Activated naive CD8-positive, alpha-beta T cell treated with anti-CD3 and anti-CD28 coated beads, Interleukin-2, amount 10 ng/mL, durations not matched to agents 7 days and 5 days (primary cell): ENCODE measurements at places on chromosomes 7 and 10. TPM values are rescaled to one million over a fixed set of nuclear protein-coding genes. Genes with fewer than 3 reads are reported as not detected.

ACADSB gene
- 26.2 TPM for total RNA-seq

WEE2 gene
- total RNA-seq: not detected

DNA sequence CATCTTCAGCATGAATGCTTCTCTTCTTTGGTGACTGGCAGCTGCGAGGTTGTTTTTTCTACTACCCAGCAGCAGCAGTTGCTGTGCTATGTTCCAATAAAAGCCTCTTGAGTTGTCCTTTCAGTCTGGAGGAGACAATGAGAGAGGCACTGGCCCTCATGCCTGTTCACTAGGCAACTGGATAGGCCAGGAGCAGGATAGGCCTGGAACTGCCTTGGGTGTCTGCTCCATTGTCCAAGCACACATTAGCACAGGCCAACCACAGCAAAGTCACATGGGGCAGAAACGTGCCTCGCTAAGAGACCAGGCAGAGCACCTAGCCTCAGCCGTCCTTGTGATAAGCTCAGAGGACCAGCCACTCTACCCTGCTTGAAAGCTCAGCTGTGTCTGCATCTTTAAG lies 76.9 kb upstream of the PDCD4 start:
- no peak for DNase-seq

DNA sequence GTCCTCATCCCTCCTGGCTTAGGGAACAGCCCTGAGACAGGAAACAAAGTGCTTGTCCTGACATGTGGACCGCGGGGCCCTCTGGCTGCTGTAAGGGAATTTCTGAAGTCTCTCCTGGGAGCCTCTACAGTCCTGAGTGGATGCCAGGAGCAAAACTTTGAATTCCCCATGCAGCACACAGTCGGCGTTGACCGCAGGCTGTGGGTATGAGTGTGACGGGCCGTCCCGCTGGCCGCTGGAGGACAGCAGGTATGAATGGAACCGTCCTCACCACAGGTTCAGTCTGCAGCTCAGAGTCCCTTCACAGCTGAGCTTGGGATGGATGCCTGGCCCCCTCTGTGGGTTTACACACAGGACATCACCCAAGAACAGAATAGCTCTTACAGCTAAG lies 94.9 kb downstream of the GPR26 start:
- no peak for DNase-seq

GRCh38 chr7:111990643-111991042 lies 215.6 kb downstream of the DOCK4 start:
- DNase-seq: no peak

DNA sequence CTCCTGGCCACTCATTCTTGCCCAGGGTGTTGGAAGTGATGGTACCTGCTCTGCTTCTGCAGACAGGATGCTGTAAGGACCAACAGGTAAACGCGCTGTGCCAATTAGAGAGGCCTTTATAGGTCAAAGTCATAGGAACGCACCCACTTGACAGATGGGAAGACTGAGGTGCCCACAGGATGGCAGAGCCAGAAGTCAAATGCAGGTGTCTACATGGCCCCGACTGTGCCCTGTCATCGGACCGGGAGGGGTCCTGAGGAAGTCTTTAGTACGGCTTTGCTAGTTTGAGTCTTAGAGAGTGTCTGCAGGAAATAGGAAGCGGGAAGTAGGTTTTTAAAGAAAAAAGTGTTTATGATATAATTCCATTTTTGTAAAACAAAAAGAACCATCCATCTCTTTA lies 57.3 kb downstream of the HK1 start:
- no peak for DNase-seq

ACBD7 gene
- 1.5 TPM for total RNA-seq

GRCh38 chr10:104923501-104923900 lies 282.4 kb downstream of the SORCS3 start:
- no peak for DNase-seq

GRCh38 chr7:140533394-140533872 lies 54.1 kb upstream of the MKRN1 start:
- DNase-seq: no peak

PLEKHS1 gene
- total RNA-seq: not detected

FAM237B gene
- total RNA-seq: not detected

TMEM176B gene
- 0.61 TPM for total RNA-seq

- no peak for DNase-seq
Observed at GRCh38 chr7:155462163-155462735, 4.3 kb downstream of the EN2 start.

MRLN gene
- total RNA-seq: not detected

DNA sequence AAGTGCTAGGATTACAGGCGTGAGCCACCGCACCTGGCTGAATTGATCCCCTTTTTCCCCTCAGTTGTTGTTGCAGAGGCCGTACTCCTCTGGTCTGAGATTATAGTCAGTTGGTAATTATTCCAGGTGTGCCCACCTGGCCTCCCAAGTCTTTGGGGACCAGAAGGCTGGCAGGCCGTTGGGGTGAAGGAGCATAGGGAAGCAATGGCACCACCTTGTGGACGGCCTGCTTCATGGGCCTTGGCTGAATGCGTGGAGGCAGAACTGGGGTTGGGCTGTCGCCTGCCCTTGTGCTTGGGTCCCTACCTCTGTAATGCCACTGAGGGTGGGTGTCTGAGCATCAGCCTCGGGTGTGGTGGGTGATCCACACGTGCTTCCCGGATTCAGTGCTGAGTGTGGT lies 125.7 kb downstream of the RGS10 start:
- DNase-seq: peak; percentile 76

DNA sequence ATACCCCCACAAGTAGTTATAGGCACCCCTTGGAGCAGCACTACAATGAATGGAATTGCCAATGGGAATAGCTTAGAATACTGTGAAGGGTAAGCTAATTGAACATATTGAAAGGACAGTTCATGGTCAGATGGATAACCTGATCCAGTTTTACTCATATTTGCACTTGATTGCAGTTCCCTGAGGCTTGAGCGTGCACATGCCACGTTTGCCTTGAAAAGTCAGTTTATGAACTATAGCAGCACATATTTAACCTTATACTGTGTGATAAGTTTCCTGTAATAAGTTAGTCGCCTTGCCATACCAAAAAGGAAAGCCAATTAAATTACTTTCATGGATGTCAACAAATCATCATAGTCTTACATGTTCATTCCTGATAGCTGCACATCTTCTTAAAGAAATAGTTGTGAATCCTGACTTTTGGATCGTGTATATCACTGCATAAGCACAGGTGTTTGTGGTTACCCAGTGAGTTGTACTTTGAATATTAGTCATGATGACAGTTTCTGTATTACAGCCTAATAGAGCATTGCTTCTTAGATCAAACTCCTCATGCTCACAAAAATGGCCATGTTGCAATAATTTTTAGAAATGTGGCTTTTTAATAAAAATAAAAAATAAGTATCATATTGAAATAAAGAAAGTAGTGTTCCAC lies 21.6 kb downstream of the DNTT start:
- DNase-seq: no peak

- DNase-seq: no peak
Observed at GRCh38 chr7:32048970-32049491, 21.2 kb downstream of the PDE1C start.

CABCOCO1 gene
- total RNA-seq: not detected

SPDYE1 gene
- 0.11 TPM for total RNA-seq

- no peak for DNase-seq
Observed at GRCh38 chr10:5344746-5345145, 20.0 kb upstream of the UCN3 start.

DNA sequence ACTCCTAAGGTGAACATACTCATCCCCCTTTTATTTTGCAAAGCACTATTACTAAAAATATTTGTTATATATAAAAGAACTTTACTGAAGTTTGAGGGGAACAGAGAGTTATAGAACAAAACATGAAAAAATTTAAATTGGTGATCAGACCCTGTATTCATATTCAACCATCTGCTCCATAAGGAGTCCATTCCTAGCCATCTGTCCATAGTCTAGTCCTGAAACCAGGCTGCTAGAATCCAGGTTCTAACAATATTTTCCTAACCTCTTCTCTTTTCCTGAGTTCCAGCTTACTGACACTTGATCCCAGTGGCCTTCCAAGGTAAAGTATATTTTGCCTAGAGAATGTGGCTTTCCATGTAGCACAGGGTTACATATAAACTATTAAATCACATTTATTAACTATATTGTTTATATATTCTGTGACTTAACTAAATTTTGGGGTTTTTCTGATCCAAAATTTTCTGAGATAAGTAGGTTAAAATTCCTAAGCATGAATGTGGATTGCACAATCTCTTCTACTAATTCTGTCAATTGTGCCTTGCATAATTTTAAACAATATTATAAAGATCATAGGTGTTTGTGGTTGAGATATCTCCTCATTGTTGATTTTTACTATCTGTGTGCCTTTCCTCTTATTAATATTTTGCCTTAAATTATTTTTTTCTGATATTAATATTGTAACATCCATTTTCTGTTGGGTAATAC lies 137.6 kb upstream of the MAGI2 start:
- DNase-seq: no peak

GRCh38 chr10:100509241-100509840 lies 10.3 kb downstream of the SEC31B start:
- peak; percentile 69 for DNase-seq

DNA sequence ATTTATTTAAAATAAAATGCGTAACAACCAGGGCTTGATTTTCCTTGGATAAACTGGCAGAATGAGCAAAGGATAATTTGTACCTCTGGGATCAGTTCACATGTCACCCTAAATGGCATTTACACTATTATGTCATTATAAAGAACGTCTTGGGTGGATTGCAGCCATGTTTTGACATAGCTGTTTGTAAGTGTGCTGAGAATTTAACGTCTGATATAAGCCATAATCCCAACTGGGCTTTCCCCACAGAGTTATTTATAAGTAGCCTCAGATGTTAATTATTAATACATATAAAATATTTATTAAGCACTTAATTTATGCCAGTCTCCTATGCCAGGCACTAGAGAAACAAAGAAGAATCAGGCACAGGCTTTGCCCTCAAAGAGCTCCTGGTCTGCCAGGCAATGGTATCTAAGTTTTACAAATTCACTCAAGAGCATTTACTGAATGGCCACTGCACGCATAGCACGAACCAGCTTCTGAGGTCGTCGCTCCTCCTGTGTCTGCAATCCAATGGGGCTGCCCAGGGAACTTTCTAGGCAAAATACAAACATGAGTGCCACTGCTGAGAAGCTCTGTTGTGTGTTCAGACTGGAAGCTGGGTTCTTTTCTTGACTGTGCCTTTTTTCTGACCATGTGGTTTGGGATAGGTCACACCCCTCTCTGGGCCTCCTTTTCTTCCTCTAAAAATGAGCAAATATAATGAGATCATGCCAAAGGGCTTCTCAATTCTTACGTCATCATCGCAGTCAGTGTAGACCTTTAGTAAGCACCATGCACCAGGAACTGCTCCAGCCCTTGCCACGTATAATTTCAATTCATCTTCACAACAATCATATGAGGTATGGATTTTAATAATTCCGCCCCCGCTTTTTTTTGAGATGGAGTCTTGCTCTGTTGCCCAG lies 11.3 kb upstream of the CTBP2 start:
- DNase-seq: no peak

SEC24C gene
- total RNA-seq: 96.3 TPM

EXOSC1 gene
- 46.5 TPM for total RNA-seq

MRC1 gene
- 1.5 TPM for total RNA-seq

DNA sequence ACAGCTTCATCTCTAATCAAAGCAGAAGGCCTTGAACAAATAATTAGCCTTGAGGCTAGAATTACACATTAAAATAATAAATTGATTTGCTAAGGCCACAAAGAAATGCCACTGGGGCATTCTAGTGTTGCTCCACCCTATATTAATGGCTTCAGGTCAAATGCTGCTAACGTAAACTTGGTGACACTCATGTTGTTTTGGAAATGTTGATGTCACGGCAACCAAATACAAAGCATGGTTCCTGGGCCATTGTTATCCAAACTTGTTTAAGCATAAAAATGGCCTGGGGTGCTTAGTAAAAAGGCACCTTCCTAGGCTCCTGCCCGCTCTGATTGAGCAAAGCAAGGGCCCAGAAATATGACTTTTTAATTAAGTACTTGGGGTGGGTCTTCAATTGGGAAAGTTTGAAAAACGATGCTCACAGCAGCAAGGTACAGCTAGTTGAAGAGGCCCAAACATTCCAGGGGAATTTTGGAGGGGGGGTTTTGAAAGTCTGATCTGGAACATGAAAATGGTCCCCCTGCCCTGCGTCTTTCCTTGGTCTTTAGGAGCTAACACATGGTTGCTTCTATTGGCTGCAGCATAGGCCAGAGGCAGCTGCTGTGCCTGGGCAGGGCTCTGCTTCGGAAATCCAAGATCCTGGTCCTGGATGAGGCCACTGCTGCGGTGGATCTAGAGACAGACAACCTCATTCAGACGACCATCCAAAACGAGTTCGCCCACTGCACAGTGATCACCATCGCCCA lies 67.8 kb downstream of the ABCC2 start:
- no peak for DNase-seq

DNA sequence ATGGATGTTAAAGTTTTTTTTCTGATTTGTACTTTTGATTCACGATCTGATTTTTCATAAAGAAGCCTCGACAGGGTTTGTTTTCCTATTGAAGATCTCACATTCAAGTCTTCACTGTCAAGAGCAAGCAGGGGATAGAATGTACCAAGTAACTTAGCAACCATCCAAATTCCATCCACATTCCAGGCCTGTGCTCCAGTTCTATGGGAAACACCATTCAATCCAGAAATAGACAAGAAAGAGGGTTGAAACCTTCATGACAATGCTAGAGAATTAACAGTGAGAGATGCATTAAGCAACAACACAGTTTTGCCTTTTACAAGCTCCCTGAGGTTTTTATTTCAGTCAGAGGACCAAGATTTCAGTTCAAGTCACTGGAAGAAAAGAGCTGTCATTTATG lies 300.2 kb downstream of the NEBL start:
- no peak for DNase-seq

ZNF467 gene
- total RNA-seq: 0.83 TPM

- no peak for DNase-seq
Observed at GRCh38 chr10:95517536-95518454, 43.4 kb downstream of the SORBS1 start.

- no peak for DNase-seq
Observed at GRCh38 chr10:127149501-127150081, 46.8 kb downstream of the INSYN2A start.

- DNase-seq: no peak
Observed at GRCh38 chr7:44486693-44487092, 3.8 kb downstream of the NUDCD3 start.

GRCh38 chr7:81902536-81902935 lies 132.7 kb upstream of the HGF start:
- DNase-seq: no peak
